ENCODE measurements at places on chromosomes 7 and 10. TPM values are rescaled to one million over a fixed set of nuclear protein-coding genes. Genes with fewer than 3 reads are reported as not detected.

The H2AZ2 gene
- total RNA-seq = 158 TPM

The SCIN gene
- 2.6 TPM for total RNA-seq

The HMX2 gene
- not detected for total RNA-seq

The HOXA11 gene
- total RNA-seq = 0.70 TPM

The NUTM2D gene
- 1.4 TPM for total RNA-seq

The CPXM2 gene
- 1.0 TPM for total RNA-seq

The BMPR1A gene
- total RNA-seq = 0.23 TPM

The MORN4 gene
- total RNA-seq = 3.6 TPM

The RASA4B gene
- 10.1 TPM for total RNA-seq

The TMED4 gene
- 191 TPM for total RNA-seq

The ASIC3 gene
- total RNA-seq = not detected

The AASS gene
- total RNA-seq = 44.5 TPM

DNA sequence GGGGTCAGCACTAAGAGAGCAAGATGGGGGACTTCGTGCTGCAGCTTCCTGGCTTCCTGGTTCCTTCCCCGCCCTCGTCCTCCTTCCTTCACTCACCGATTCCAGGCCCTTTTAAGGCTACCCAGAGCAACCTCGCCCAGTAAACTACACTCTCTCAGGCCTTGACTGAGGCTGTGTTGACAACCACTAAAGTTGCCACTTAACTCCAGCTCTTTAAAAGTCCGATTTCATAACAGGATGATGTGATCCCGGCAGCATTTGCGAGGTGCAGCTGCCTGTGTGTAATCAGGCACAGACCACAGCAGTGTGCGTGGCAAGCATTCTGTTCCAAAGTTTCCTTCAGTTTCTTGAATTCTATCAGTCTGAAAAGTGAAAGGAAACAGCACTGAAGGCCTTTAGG lies 110.6 kb downstream of the RAB11FIP2 start:
- no peak for DNase-seq

DNA sequence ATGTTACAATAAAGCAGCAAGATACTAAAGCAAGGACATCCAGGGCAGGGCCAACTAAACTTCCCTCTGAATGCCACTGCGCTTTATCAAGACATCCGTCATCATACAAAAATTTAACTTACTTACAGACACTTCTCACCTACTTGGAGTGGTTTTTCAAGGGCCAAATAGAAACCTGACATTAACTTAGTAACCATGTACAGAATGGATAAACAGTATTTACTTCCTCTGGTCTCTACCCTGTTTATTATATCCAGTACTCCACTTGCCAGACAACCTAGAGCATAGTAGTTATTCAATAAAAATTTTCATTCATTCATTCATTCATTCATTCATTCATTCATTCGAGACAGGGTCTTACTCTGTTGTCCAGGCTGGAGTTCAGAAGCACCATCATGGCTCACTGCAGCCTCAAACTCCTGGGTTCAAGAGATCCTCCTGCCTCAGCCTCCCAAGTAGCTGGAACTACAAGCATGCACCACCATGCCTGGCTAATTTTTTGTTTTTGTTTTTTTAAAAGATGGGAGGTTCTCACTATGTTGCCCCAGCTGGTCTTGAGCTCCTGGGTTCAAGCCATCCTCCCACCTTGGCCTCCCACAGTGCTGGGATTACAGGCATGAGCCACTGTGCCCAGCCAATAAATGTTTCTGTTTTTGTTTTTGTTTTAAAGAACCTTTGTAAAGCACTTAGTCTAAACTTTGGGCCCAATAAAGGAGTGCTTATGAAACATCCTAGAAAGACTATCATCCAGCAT lies 19.0 kb downstream of the SMURF1 start:
- DNase-seq = no peak

- no peak for DNase-seq
These were observed 12.6 kb upstream of the GSDME start for GRCh38 chr7:24769851-24770250.

GRCh38 chr7:127733986-127734385 lies 82.0 kb downstream of the SND1 start:
- DNase-seq = no peak

DNA sequence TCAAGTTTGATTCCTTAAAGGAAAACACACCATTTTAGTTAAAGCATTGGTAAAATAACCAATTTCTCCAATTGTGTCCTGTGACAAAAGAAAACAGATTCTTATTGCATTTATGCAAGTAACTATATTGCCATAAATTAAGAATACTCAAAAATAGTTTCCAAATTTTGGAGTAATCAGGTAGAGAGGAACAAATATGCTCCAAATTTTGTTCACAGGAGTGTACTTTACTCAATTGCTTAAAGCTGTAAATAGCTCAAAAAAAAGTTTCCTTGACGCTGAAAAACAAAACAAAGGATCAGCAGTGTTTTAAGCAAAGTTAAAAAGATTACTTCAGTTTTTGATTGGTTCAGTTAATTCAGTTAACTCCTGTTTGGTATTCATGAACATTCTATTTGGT lies 52.2 kb upstream of the INHBA start:
- no peak for DNase-seq

GRCh38 chr7:2668401-2668800 lies 19.6 kb upstream of the AMZ1 start:
- no peak for DNase-seq

DNA sequence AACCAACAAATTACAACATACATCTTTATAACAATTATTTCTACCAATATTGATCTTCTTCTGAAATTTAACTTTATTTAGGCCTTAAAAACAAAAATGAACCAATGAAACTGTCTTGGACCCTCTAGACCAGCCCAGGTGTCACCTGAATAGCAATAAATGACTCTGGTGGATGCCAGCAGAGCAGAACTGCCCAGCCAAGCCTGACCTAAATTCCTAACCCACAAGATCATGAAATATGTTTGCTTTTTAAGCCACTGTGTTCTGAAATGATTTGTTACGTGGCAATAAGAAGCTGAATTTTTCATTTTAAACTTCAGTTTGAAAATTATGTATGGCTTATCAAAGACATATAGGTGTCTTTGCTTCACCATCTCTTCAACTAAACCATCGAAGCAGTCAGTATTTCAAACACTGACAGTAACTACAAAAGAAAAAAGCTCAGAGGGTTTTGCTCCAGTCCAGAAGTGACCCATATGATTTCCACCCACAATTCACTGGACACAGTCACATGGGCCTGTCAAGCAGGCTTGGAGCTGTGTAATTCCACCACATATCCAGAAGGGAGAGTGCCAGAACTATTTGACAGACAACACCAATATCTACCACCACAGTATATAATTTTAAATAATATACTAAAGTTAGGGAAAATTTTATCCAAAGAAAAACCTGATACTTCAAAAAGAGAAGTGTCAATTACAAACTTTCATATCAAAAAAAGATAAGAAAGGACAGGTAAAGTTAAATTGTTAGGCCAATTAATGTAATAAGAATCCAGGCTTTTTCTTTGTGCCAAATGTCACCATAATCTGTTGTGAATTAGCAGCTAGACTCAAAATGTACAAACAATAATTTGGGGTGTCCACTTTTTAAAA lies 94.5 kb downstream of the KMT2C start:
- DNase-seq = peak; percentile 82

DNA sequence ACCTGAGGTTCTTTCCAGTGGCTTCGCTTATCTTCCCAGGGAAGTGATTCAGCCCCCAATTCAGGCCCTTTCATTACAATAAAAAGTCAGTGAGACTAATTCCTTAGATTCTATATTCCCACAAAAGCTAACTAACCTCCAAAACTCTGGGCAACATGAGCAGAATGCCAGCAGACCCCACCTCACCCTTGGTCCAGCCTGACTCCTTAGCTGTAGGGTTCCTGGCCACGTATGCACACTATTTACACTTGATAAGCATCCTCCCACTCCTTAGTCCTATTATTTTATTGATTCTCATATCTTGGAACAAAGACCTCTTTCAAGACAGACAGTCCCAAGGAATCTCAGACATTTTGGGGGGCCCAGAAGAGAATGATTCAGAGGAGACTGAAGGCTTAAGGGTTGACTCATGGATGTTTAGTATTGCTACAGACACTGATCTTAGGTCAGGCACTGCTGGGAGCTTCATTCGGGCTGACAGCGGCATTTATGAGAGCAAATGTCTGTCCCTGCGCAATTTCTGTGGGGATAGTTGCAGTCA lies 162.6 kb upstream of the GDF10 start:
- DNase-seq = no peak

DNA sequence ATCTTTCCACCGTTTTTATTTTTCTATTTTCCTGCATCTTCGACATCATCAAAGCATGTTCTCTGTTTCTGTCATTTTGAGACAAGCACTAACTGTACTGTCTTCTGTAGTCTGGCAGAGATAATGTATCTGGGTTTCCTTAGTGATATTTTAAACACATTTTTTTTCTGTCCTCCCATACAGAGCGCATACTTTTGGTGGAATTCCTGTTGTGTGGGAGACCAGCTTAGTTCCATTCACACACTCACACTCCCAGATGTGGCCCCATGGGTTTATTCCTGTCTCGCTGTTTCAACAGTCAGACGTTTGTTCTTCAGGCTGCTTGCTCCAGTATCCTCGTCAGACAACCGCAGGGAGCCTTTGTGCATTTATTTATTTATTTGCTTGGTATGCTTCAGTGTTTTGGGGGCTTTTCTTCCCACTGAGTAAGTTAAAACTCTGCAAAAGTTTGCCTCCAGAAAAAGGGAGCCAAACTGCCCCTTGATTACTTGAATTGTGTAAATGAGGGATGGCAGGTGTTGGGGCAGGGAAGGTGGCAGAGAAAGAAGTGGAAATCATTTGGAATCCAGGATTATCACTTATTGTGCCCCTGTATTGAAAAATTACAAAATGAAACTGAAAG lies 456.8 kb upstream of the KLF6 start:
- peak; percentile 96 for DNase-seq

GRCh38 chr10:110003524-110003885 lies 4.3 kb upstream of the ADD3 start:
- DNase-seq = no peak

- DNase-seq = no peak
These were observed 41.8 kb downstream of the CAMK2B start for GRCh38 chr7:44283381-44284211.

GRCh38 chr10:21464134-21464533 lies 61.3 kb downstream of the SKIDA1 start:
- DNase-seq = peak; percentile 9

DNA sequence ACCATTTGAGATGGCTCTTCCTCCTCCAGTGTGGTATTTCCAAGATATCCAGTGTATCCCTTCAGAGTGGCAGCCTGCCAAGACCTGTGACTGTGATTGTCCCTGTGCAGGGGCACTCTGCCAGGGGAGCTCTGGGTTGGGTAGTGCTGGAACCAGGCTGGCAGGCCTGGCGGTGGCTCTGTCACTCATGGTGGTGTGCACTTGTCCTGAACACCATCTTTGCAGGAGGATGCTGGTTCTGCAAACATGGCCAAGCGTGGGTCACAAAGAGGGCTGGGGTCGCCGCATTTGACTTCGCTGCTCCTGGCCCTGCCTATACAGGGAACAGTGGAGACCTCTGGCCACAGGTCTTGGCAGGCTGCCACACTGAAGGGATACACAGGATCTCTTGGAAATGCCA lies 205.2 kb downstream of the PRPF18 start:
- DNase-seq = no peak

GRCh38 chr10:118986815-118987790 lies 42.4 kb upstream of the NANOS1 start:
- DNase-seq = no peak

- DNase-seq = no peak
These were observed 375.5 kb upstream of the CELF2 start for GRCh38 chr10:10642189-10642588.

DNA sequence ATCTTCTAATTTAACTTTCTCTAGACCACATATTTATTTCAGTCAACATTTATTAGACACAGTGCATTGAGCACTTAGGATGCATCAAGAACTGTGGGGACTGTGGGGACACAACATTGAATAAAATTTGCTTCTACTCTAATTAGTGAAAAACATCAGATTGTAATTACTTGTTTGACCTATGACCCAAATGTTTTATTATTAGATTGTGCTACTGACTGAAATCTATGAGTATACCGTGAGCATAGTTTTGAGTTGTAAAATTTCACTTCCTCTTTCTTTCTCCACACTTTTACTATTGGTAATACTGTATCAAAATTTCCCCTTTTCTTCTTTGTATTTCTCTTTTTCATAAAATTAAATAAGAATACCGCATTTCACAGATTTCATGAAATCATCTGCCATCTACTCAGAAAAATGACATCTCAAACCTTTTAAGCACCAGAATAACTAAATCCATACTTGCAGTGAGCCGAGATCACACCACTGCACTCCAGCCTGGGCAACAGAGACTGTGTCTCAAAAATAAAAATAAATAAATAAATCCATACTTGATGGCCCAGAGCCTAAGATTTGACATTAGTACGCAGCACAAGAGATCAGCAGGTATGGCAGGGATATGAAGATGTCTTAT lies 25.4 kb upstream of the INPP5F start:
- DNase-seq = no peak

DNA sequence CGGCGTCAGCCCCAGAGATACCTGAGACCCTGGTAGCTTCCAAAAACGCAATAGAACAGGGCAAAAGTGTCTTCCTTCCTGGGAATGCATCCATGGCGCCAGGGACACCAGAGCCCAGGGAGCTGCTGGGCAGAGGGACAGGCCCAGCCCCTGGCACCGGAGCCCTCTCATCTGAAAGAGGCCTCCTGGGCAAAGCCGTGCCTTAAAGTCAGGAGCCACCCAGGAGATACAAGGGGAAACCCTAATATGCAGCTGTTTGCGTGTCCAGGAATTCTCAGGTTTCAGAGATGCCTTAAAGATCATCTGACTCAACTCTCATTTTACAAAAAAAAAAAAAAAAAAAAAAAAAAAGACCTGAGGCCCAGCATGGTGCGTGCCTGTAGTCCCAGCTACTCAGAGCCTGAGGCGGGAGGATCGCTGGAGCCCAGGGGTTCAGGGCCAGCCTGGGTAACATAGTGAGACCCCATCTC lies 28.0 kb downstream of the NUDT1 start:
- no peak for DNase-seq

DNA sequence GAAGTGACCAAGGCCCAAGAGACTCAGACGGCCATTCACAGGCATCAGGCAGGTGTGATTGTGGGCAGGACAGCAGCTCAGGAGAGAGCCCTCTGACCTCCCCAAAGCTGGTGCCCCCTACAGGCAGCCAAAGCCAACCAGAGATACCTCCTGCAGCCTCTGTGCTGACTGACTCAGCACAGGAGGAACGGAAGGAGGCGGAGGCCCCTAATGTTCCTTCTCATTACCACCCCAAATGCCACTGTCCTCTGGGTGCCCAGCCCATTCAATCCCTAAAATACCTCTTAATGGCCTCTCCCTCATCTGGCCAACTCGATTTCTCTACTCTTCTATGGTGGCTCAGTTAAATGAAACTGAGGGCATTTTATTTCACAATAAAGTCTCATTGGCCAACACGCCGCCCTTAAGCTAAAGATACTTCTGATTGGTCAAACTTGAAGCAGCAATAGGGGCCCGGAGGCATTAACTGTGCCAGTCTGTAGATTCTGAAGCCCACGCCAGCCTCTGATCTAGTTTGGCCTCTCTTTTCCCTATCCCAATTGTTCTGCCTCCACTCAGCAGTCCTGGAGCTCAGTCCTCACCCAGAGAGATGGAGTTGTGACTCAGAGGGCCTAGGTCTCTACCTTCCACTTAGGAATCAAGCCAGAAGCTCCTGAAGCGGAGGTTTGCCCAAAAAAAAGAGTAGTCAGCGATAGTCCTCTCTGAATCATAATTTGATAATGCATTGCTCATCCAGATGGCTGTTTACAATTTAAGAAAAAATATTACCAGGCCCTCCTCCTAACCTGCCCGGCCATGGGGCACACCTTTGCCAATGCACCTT lies 1.2 kb downstream of the CYREN start:
- peak; percentile 63 for DNase-seq

Measured in dermis blood vessel endothelial cell (primary cell).